ENCODE measurements at places on chromosomes 7 and 10.

- DNase-seq, result no peak
Measured at GRCh38 chr7:66426996-66427395, 201.7 kb upstream of the KCTD7 start.

DNA sequence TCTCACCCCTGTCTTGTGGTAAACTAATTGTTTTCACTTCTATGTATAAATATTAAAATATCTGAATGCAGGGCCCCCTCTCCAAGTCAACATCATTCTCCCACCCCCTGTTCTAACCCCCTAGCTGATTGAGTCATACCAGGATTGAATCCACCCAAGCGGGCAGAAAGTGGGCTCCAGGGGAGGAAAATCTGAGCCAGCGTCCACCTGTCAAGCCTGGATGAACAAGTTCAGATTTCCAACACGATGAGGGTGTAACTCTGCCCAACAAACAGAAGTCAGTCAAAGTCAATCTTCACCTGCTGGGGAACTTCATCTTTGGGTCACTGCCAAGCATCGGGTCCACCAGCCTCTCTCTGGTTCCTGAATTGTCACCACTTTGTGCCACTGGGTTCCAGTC lies 162.9 kb upstream of the CELF2 start:
- no peak for DNase-seq

- no peak for DNase-seq
Measured at GRCh38 chr10:70780370-70780760, 4.8 kb downstream of the TBATA start.

- DNase-seq, result no peak
Measured at GRCh38 chr7:139182363-139182762, 48.7 kb upstream of the UBN2 start.

GRCh38 chr7:106165337-106165736 lies 53.2 kb upstream of the SYPL1 start:
- no peak for DNase-seq

- DNase-seq, result peak; percentile 47
Measured at GRCh38 chr10:50552771-50553535, 70.8 kb downstream of the SGMS1 start.

DNA sequence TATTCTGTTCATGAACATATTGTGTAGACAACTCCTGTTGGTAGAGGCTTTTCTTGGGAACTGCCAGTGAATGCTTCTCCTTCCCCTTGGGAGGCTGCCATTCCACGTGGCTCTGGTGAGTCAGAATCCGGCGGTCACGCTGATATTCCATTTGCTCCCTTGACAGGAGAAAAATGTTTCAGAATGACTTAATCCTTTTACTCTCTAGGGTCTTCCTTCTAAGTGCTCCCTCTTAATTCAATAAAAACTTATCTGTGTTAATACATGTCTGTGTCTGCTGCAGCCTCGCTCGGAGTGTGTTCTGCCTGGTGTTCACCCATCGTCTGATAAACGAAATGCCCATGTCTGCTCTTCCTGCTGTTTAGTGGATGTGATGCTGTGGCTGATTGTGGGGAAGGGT lies 278.6 kb downstream of the ARHGAP12 start:
- no peak for DNase-seq

DNA sequence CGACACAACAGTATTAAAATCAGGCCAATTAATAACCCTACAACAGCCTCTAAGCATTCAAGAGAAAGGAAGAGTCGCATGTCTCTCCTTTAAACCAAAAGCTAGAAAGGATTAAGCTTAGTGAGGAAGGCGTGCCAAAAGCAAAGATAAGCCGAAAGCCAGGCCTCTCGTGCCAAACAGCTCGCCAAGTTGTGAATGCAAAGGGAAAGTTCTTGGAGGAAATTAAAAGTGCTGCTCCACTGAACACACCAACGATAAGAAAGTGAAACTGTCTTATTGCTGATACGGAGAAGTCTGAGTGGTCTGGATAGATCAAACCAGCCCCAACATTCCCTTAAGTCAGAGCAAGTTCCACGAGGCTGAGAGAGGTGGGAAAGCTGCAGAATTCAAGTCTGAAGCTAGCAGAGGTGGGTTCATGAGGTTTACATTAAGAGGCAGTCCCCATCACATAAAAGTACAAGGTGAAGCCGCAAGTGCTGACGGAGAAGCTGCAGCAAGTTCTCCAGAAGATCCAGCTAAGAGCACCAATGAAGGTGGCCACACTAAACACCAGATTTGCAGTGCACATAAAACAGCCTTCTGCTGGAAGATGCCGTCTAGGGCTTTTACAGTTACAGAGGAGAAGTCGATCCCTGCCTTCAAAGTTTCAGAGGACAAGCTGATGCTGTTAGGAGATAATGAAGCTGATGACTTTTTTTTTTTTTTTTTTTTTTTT lies 194.8 kb downstream of the MAD1L1 start:
- no peak for DNase-seq

DNA sequence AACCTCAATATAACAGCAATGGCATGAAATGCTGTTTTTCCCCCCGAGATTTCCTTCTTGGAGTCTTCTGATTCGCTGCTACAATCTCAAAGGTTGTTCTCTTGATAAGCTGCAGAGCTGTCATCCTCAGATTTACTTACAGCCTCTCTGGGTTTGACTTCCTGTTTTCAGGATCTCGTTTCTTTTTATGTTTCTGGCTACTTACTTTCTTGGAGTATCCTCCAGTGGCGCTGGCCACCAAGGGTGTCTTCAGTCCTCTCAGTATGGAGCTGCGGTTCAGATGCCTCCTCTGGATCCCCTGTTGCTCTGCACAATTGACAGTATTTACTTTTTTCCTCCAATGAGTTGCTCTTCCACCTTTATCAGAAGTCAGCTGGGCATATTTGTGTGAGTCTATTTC lies 152.0 kb upstream of the TMEM72 start:
- DNase-seq, result no peak

DNA sequence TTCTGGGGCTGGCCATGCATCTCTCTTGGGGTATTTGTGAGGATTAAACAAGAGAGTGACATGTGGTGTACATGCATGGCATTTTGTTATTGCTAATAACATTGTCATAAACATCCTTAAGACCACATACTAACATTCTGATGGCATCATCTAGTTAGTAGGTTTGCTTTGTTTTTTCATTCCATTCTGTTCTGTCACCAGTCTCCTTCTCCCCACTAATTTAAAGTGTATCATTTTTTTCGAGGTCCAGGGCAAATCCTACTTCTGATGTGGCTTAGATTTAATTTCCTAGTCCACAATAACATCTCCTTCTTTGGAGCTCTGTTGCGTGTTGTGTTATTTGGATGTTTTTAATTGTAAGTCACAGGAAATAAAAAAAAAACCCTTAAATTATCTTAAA lies 248.1 kb downstream of the LRMDA start:
- no peak for DNase-seq

GRCh38 chr10:112374724-112375541 lies 1.0 kb downstream of the ACSL5 start:
- peak; percentile 26 for DNase-seq

DNA sequence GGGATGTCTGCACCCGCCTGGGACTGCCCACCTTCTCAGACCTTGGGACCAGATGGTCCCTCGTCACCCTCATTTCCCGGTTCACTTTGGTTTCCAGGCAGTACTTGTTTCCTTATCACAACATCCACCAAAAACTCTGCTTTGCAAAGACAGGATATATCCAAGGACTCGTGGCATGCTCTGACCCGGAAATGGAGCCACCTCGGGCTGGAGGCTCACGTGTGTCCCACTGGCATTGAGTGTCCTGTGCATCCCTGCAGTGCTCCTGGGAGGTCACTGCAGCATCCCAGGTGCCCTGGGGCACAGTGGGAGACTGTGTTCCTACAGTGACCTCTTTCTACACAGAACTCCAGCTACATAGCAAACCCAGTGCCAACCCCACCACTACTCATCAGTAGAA lies 611.9 kb upstream of the FOXK1 start:
- no peak for DNase-seq

- DNase-seq, result peak; percentile 42
Measured at GRCh38 chr10:43231523-43232078, 35.3 kb downstream of the RASGEF1A start.

DNA sequence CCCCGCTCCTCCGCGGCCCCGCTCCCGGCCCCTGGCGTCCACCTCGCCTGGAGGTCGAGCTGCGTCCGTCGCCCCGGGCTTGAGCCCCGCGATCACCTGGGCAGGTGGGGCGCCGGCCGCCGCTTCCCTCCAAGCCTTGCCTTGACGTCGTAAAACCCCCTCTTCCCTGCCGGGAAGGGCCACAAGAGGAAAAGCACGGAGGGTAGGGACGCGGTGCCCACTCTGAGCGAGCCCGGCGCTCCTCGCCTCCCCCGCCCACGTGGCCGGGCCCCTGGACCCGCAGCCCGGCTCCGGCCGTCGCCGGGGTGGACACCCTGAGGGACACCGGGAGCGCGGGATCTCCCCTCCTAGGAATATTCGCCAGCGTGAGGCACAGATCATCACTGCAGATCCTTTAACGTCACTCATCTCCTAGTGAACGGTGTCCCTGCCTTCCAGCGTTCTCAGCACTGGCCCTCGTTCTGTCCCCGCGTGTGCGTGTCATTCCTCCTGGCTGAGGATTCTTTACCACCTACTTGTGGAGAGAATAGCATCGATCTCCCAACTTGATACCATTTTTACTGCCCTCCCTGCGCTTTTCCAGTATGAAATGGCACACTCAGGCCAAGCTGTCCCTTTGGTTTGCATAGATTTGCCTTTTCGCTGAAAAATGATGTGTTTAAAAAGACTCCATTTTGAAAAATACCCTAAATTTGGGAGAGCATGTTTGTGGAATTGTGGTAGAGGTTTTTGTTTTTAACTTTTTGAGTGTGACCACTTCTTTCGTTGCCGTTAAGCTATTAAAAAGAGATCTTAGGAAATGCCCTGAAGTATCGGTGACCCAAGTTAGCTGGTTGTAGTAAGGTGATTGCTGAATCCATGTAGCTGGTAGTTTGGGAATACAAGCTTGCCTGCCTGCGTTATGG lies 649 bp downstream of the ACTR3B start:
- DNase-seq, result no peak

GRCh38 chr7:151845412-151846205 lies 31.3 kb downstream of the PRKAG2 start:
- DNase-seq, result no peak

DNA sequence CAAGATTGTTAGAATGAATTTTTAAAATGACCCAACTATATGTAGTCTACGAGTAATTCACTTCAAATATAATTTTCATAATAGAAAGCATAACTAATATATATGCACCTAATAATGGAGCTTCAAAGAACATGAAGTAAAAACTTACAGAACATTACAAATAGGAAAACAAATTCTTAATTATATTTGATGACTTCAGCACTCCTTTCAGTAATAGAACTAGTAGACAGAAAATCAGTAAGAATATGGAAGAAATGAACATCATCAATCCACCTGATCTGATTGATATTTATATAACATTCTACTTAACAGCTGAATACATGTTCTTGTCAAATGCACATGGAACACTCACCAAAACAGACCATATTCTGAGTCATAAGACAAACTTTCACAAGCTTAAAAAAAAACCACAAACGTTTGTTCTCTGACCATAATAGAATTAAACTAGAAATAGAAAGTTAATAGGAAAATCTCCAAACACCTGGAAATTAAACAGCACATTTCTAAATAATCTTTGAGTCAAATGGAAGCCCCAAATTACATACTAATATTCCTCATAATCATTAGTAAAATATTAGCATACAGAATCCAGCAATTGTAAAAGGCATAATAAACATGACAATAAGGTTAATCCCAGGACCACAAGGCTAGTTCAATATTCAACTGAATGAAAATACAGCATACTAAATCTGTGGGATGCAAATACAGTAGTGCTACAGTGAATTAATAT lies 48.0 kb downstream of the BRAF start:
- DNase-seq, result peak; percentile 12

- DNase-seq, result no peak
Measured at GRCh38 chr10:101218351-101219138, 10.7 kb downstream of the LBX1 start.

DNA sequence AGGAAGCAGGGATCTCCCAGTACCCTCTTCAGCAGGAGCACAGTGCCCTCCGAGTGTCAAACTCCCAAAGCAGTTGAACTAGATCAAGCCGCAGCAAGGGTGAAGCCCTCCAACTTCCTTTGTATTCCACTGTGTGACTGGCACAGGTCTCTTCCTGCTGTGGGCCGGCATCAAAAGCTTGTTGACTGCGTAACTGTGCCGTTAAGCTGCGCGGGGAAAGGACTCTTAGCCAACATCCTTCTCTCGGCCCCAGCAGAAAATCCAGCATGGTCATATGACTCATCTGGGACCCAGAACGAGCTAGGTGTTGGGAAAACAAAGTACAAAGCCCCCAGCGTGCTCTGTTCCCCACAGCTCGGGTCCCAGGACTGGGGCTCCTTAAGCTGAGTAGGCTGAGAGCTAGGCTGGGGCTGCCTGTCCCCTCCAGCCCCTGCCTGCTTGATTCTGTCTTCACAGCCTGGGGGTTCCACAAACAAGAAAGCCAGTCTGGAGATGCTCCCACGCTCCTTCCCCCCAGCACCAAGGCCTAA lies 52.2 kb downstream of the COL17A1 start:
- no peak for DNase-seq

GRCh38 chr10:76651154-76651553 lies 986.5 kb downstream of the KCNMA1 start:
- no peak for DNase-seq

GRCh38 chr7:88233828-88234227 lies 14.0 kb upstream of the SRI start:
- no peak for DNase-seq

DNA sequence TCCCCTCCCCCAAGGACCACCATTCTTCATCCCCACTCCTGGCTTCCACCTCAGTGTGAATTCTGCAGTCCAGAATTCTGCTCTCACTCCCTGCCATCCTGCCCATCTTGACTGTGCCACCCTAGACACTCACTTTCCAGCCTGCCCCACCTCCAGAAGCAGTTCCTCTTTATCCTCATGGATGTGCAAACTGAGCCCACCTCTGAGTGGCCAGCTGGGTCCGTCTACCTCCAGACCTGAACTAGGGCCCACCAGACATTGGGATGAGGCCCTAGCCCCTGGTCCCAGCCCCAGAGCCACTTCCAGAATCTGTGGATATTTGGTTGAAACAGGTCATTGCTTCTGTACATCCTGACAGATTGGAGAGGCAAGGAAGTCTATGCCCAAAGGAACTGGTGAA lies 58.5 kb downstream of the GRID1 start:
- no peak for DNase-seq

DNA sequence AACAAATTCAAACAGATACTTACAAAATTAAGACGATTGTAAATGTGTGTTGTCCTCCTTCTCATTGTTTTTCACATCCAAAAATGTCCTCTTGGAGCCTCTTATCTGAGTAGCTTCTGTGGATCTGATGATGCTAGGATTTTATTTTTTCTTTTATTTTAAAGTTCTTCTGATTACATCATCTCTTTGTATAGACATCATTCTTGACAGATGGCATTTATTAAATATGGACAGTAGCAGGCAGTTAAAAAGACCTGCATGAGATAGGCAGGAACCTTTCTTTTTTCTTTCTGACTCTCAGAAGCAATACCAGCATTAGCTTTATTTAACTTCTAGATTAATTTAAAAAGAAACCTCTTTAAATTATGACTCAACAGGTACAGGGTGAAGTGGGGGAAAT lies at the start of gene RPA3:
Gene RPA3 (minus strand): TSS at position 116 of the 400 bp plus-strand sequence. CDS start 78,189 bp downstream, outside the sequence.
- no peak for DNase-seq

- no peak for DNase-seq
Measured at GRCh38 chr7:151796091-151796870, 80.6 kb downstream of the PRKAG2 start.

Data from CD4-positive, alpha-beta T cell treated with Interleukin-15 for 4 hours (primary cell).